Activated T-cell treated with anti-CD3 and anti-CD28 coated beads, Interleukin-2, amount 50 U/mL, for 1 hour (primary cell): ENCODE measurements at places on chromosomes 3 and 15.

DNA sequence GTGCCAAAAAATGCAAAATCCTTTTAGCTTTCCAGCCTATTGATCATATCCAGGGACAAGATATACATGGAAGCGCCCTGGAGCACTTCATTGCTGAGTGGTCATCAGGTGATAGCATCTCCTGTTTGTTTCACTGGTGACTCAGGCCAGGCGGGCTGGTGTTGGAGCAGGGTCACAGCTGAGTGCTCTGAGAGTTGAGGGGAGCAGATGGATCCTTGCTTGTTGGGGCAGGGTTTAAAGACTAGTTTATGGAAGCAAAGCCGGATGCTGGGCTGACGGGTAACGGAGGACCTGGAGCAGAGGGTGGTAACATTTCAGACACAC is 405.0 kb upstream of the TPM1 start:
- DNase-seq = no peak

GRCh38 chr3:179661777-179662176 is 8.9 kb downstream of the USP13 start:
- DNase-seq = no peak

DNA sequence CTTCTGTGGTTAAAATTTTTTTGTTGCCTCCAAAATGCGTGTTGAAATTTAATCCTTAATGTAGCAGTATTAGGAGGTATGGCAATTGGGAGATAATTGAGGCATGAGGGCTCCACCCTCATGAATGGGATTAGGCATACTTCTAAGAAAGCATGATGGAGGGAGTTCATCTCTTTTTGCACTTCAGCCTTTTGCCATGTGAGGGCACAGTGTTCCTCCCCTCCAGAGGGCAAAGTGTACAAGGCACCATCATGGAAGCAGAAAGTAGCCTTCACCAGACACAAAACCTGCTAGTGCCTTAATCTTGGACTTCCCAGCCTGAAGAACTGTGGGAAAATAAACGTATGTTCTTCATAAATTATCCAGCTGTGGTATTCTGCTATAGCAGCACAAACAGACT is 429.5 kb downstream of the ZIC1 start:
- DNase-seq = no peak

- no peak for DNase-seq
Observed at GRCh38 chr3:185549651-185550111, 2.7 kb downstream of the LIPH start.

DNA sequence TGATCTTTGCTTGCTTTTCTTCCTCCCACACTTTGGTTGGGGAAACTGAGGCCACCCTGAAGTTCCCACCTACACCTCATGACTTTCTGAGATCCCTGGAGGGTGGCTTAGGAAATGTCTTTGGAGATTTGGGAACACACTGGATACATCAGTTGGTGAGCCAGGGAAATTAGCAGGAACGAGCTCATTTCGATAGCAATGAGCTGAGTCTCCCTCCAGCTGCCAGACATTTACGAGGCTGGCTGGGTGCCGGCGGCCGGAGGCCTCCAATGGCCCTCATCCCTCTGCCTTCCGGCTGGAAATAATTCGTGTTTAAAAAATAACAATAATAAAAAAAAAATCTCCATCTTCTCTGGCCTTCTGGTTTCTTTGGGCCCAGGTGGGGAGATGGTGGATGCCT is 38.8 kb downstream of the SMAD6 start:
- DNase-seq = no peak

GRCh38 chr15:48501208-48501607 is 144.3 kb downstream of the FBN1 start:
- no peak for DNase-seq

DNA sequence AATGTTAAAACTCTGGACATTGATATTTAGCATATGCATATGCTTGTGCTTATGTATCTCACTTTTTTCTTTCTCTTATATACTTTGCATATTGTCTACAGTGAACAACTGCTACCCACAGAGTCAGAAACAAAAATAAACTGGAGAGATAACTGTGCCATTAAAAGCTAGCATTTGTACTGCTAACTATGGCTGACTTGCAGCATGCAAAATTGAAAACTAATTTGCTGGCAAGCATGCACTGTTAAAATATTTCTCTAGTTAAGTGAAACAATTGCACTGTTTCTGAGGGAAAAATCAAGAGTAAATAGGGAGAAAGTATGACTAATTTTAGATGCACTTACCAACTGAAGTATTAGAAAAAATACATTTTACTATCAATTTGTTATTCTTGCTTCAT is 177.8 kb downstream of the CBLB start:
- no peak for DNase-seq

- no peak for DNase-seq
Observed at GRCh38 chr3:31813686-31814085, 167.4 kb downstream of the OSBPL10 start.

DNA sequence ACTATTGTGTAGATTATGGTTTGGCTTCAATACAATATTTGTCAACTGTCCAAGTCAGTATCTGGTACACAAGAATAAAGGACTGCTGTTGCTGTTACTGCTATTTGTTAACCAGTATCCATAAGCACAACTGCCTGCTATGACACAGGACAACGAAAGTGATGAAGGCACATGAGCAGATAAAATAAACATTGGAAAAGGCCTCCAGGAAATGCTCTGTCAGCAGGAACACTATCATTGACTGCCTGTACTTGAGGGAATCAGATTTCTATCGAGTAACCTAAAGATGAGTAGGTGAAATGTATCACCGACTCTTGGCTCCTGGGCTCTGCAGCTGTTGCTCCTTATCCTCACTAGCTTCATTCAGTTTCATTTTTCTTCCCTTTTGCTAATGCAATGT is 56.5 kb downstream of the FMN1 start:
- DNase-seq = no peak

DNA sequence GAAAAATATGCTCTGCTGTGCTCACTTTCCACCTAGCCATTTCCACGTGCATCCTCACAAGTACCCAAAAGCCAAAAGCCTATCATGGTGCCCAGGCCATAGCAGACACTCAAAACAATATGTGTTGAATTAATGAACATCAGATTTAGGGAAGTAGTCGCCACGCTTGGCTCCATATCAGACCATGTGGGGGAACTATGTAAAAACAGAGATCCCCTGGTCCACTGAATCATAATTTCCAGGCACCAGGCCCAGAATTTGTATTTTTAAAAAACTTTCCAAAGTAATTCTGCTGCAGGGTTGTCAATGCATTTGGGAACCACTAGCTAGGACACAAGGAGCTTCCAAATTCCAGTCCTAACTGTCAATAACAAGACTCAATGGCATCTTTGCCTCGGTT is 77.3 kb downstream of the CNTN3 start:
- DNase-seq = no peak

- no peak for DNase-seq
Observed at GRCh38 chr15:68426116-68426515, 5.8 kb downstream of the ITGA11 start.

GRCh38 chr3:73950865-73951558 is 326.3 kb upstream of the PDZRN3 start:
- DNase-seq = no peak

DNA sequence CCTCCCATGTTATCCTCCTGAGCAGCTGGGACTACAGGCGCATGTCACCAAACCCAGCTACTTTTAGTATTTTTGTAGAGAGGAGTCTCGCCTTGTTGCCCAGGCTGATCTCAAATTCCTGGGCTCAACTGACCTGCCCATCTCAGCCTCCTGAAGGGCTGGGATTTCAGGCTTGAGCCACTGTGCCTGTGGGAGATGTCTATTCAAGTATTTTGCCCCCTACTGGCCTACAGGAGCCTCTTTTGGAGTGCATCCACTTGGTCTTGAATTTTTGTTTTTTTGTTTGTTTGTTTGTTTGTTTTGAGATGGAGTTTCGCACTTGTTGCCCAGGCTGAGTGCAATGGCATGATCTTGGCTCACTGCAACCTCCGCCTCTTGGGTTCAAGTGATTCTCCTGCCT is 3.2 kb upstream of the DHX30 start:
- DNase-seq = no peak

DNA sequence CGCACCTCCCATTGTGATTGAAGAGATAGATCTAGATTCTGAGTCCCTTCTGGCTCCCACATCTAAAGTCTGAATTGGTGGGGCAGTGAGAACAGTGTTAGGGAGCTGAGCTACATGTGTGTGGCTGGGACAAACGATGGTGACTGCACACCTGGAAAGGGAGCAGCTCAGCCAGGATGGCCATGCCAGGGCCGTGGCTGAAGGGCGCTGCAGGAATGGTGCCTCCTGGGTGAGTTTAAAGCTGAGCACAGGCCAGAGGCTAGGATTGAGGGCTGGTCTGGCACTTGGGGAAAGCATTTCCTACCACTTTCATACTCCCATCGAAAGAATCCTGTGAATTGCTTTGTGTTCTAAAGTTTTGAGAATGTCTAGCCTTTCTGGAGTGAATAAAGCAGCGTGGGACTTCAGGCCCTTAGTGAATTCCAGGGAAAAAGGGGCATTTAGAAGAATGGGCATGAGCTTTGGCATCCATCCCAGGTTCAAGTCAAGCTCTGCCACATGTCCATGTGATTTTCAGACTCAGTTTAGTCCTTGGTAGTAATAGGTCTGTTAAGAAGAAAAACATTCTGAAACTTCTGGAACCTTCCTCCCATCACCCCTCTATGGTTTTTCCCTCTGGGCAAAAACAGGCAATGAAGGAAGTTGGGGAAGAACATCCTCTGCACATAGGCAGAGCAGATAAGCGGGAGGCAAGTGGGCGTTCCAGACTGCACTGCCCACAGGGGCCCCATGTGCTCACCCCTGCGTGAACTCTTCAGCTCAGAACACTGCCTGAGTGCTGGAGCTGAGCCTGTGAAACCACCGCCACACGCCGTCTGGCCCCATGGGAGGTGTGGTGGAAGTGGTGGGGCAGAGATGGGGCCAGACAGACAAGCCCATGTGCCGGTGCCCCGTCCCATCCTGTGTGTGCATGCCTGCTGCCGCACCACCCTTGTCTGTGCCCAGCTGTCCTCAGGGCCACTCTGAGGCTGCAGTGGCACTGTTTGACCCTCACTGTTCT is 12.9 kb upstream of the CPNE9 start:
- no peak for DNase-seq

DNA sequence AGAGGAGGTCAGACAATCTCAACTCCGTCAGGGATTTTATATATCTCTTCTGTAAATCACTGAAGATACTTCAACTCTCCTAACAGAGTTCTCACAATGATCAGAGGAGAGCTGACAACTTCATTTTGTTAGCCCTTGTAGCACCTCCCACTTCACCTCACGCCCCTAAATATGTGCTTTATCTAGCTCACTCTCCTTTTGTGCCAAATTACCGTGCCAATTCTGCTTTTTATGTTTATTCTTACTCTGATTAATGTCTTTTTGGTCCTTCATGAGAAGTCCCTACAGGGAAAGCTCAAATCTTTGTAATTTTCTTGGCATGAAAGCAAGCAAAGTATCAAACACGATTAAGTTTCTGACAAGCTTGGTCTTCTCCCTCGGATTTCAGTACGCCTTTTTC is 636.1 kb upstream of the NAALADL2 start:
- no peak for DNase-seq

- DNase-seq = no peak
Observed at GRCh38 chr3:58633157-58633865, 33.3 kb downstream of the FAM3D start.

DNA sequence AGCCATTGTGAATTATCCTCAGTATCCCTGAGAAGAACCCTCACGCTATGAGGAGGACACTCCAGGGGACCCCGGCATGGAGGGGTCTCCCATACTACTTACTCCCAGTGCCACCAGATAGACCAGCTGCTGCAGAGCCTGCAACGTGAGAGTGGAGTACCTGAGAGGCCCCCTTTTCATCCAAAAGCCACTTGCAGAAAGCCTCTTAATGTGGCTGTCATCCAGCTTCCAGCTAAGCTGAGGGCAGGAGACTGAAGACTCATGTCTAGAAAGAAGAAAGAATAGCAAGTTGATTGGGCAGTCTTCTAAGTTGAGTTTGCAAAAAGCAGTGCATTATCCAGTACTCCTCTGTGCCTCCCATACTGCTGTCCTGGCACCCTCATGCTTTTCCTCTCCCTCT is 27.3 kb upstream of the MNS1 start:
- no peak for DNase-seq

DNA sequence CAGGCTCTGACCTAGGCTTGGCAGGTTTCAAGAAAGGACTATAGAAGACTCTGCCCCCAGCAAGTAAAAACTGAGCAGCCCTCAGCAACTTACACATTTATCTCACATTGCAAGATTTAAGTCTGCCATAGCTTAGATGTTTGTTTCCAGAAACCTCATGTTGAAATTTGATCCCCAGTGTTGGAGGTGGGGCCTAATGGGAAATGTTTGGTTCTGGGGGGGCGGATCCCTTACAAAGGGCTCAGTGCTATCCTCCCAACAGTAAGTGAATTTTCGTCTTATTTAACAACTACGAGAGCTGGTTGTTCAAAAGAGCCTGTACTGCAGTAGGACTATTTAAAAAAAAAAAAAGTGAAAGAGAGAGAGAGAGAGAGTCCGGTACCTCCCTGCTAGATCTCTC is 125.2 kb upstream of the PROK2 start:
- no peak for DNase-seq

DNA sequence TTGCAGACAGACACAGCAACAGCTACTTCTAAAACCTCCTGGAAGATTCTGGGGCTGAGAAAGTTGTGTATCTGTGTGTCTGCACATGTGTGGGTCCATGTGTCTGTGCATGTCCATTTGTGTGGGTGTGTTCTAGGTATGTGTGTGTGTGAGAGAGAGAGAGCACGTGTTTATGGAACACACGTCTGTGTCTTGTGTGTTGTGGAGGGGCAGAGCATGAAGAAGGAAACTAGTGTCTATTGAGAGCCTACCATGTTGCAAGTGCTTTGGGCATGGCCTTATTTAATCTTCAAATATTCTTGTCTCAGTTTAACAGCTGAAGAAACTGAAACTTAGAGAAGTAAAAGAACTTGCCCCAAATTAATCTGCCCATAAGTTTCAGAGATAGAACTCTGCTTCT is 327.5 kb downstream of the UACA start:
- no peak for DNase-seq

- peak; percentile 6 for DNase-seq
Observed at GRCh38 chr3:51945926-51946705, 4.0 kb downstream of the PARP3 start.

DNA sequence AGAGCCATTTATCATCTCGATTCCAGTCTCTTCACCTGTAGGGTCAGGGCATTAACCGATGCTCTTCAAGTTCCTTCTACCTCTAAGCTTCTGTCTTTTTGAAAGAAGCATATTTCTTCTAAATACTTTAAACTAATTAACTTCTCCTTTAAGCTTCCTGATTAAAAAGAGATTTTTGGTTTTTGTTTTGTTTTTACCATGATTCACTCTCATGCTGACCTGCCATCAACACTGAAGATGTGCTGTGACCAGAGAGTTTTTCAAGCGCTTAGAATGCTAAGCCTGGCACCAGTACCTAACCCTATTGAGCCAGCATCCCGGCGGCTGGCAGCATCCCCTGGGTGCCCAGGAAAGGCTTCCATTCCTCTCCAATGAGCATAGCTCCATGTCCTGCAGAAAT is 89.3 kb downstream of the FOXP1 start:
- DNase-seq = no peak

GRCh38 chr3:85535517-85535916 is 576.7 kb downstream of the CADM2 start:
- no peak for DNase-seq

DNA sequence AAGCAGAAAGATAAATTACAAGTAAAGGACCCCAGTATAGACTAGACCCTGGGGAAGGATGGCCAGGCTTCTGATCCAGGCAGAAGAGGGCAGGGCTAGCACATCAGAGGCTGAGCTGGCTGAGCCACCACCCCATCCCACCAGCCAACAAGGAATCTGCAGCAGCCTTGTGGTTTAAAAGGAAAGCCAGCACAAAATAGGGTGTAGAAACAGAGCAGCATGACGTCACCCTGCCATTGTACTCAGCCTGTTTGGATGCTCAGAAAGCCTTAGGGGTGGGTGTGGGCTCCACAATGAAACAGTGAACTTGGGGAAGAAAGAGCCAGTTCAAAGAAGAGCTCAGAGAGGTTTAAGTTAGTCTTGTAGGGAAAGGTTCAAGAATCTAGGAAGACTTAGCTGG is 28.2 kb downstream of the DUOX1 start:
- DNase-seq = no peak
